Ascending aorta (tissue), 2 donors: ENCODE measurements at places on chromosomes 1 and 21.

DNA sequence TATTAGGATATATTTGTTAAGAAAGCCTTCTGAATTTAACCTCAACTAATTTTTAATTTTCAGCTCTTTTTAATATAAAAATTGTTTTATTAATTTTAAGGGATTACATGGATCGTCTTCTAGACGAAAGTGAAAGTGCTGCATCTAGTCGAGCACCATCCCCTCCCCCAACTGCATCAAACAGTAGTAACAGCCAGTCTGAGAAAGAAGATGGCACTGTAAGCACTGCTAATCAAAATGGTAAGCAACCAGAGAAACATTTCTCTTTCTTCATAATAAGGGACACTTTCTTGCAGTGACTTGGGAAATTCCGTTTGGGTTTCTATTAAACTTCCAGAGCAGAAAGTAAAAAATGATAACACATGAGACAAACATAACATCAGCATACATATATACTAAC is 56.9 kb downstream of the MIER1 start:
- no peak for DNase-seq

GRCh38 chr1:182098301-182098700 is 36.8 kb upstream of the ZNF648 start:
- no peak for DNase-seq

DNA sequence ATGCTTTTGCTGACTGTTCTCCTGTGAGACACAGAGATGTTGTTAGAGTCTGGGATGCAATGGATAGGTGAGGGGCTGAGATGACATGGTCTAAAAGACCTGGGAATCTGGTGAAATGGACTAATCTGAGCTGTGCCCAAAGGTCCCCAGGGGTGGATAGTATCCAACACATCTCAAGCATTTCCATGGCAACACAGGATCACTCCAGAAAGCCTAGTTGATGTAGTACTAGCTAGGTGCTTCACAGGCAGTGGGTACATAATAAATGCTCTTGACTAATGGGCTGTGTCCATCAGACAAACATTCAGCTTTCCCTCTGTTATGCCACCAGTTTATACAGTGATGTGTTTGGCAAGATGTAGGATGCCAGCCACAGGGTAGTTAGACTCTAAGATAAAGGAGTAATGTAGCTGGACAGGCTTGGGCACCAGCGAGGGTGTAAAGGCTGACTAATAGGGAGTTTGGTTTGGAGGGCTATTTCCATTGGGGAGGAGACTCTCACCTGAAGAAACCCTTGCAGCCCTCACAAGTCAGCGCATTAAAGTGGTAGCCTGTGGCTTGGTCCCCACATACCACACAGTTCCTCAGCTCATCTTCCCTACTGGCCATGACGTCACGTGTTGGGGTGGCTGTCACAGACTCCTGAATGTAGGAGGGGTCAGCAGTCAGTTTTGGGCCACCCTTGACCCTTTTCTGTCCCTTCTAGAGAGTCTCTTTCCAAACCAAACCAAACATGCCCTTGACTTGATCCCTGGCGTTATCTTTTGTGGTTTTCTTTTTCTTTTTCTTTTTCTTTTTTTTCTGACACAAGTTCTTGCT is 1.8 kb downstream of the NR1I3 start:
- DNase-seq = no peak

- DNase-seq = no peak
Observed at GRCh38 chr1:11558871-11559590, 80.1 kb downstream of the DISP3 start.

DNA sequence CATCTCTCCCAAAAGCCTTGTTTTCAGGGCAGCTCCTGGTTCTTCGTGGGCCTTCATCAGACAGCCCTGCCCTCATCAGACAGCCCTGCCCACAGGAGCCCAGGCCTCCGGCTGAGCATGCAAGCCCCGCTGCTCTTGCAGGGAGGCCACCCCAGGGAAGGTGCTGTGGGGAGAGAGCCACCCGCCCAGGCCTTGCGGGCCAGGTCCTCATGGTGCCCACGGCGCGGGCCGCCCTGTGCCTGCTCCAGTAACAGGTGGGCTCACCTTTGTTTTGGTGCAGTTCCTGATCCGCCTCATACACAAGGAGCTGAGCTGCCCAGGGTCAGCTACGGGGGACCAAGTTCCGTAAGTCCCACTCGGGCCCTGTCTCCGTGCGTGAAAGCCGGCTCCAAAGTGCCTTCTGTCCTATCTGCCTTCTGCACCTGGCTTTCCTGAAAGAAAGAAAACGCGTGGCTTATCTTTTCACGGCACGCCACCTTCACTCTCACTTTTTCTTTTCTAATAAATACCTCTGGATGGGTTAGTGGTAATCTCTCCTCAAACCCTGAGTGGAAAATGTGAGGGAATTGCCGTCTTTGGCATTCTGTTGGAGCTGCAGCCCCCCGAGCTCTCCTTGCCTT is 65.9 kb downstream of the SLC37A1 start:
- DNase-seq = no peak

DNA sequence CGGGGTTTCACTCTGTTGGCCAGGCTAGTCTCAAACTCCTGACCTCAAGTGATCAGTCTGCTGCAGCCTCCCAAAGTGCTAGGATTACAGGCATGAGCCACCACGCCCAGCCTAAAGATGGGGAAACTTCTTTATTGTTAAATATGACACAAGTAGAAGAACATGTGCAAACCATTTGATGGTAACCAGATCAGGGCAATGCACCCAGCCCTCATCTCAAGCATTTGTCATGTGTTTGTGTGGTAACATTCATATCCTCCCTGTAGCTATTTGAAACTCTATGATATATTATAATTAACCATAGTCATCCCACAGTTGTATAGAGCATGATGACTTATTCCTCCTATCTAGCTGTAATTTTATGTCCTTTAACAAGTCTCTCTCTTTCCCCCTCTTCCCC is 119.5 kb upstream of the TMPRSS2 start:
- no peak for DNase-seq

DNA sequence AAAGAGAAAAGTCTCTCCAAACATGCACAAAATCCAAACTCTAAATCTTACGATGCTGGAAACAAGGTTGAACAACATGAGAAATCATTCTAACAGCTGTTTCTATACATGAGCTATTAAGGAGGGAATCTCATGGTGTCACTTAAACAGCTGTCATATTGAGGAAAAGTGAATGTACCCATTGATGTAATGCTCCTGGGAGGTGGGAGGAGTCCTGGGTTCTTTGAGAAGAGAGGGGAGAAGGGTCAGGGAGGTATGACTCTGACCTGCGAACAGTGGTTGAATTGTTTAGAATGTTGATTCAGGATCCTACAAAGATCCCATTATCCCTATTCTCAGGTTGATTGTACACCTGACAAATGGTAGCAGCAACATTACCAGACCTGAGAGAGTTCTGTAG is 49.3 kb downstream of the ZC3H11B start:
- DNase-seq = no peak

GRCh38 chr1:107927820-107928219 is 37.2 kb downstream of the VAV3 start:
- DNase-seq = no peak

DNA sequence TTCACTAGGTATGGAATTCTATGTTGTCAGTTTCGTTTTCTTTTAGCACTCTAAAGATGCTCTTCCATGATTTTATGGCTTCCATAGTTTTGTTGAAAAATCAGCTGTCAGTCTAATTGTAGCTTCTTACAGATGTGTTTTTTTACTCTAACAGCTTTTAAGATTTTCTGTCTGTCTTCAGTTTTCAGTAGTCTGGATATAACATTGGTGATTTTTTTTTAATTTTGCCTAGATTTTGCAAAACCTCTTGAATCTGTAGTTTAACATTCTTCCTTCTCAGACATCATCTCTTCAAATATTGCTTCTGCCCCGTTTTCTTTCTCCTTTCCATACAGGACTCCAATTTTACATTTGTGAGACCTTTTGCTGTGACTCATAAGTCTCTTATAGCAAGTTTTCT is 17.9 kb upstream of the DYRK1A start:
- no peak for DNase-seq

GRCh38 chr1:98177751-98178150 is 256.9 kb upstream of the DPYD start:
- no peak for DNase-seq

GRCh38 chr1:62891956-62892562 is 108.1 kb downstream of the ATG4C start:
- no peak for DNase-seq

DNA sequence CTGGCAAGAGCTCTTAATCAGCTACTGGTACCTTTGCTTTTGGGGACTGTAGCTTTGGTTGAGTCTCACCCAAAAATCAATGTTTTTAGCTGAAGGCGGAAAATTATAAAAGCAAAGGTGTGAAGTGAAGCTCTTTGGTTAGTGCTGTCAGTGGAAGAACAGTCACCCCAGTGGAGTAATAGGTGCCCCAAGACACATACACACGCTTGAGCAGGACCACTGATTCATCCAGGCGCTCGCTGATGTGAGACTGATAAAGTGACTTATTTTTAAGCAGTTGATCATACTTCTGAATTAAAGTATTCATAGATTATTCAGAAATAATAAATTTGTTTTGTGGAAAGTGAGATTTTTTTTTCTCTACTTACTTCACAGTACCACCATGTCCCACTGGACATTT is 37.1 kb downstream of the TGFB2 start:
- no peak for DNase-seq

GRCh38 chr1:85453640-85454194 is 11.2 kb downstream of the DDAH1 start:
- no peak for DNase-seq

- DNase-seq = no peak
Observed at GRCh38 chr1:107247679-107248078, 106.8 kb downstream of the NTNG1 start.

- DNase-seq = no peak
Observed at GRCh38 chr1:38570657-38570975, 289.0 kb downstream of the RRAGC start.

GRCh38 chr21:46437096-46437498 is 21.6 kb upstream of the DIP2A start:
- DNase-seq = no peak

- no peak for DNase-seq
Observed at GRCh38 chr21:46411236-46411635, 47.5 kb upstream of the DIP2A start.

DNA sequence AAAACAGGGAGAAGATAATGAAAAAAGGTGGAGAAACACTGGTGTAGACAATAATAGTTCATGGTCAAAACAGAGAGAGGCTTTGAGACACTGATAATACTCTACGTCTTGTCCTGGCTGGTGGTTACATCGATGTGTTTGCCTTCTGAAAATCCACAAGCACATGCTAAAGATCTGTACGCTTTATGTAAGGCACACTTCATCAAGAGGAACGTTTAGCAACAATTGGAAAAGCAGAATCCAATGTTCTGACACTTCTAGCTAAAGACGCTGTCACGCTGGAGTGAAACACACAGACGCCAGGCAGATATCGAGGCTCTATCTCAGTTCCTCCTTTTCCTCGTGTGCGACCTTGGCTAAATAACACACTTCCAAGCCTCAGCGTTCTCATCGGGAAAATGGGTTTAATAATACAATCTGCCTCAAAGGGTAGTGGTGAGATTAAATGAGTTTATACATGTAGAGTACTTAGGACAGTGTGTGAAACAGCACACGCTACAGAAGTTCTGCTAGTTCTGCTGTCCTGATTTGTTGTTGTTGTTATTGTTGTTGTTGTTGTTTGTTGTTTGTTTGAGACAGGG is 386.1 kb downstream of the SETD4 start:
- DNase-seq = no peak

DNA sequence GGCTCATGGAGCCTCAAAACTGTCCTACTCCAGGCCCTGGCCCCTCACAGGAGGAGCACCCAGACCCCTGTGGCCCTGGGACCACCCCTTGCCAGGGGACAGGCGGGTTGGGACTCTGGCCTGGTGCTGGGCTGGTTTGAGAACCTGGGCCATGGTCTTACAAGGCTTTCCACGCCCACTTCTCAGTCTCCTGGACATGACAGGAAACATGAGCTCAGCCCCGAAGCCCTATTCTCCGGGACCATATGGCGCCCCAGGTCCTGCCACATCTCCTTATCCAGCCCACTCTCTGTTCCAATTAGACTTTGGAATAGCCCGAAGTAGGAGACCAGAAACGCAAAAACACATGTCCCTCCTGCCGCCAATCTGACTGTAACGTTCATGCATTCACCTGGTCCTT is 47.9 kb downstream of the KCNAB2 start:
- DNase-seq = no peak

DNA sequence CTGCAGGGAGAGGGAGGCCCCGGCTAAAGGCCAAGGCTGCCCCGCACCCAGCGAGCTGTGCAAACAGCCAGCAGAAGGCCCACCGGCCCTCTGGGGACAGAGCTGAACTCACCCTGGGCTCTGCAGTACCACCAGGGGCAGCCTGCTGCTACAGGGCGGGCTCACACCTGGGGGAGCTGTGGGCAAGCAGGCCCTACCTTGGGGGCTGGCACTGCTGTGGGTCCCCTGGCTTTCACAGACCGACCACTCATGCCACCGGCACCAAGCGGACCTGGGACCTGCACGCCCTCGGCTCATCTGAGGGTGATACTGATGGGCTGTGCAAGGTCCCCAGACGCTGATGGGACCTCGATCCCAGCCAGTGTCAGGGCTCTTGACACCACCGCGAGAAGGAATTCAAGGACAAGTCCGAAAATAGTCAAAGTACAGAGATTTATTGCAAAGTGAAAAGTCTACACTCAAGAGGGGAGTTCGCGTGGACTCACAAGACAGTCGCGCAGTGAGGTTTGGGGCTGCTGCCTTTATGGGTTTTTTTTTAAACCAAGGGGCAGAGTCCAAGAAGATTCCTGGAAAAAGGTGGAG is 61.0 kb upstream of the ADARB1 start:
- DNase-seq = peak; percentile 7

GRCh38 chr1:165381745-165382505 is 25.4 kb upstream of the LMX1A start:
- no peak for DNase-seq

GRCh38 chr1:22043198-22043769 is 9.2 kb upstream of the CDC42 start:
- DNase-seq = no peak

GRCh38 chr1:24635195-24635843 is 7.8 kb upstream of the SRRM1 start:
- no peak for DNase-seq

GRCh38 chr1:206949208-206949607 is 2.9 kb upstream of the PIGR start:
- no peak for DNase-seq

- DNase-seq = no peak
Observed at GRCh38 chr1:21872445-21873079, 60.5 kb downstream of the LDLRAD2 start.

- DNase-seq = no peak
Observed at GRCh38 chr1:176996456-176997090, 167.9 kb downstream of the ASTN1 start.

GRCh38 chr1:213119794-213120193 is 68.8 kb downstream of the RPS6KC1 start:
- no peak for DNase-seq
